Endothelial cell of umbilical vein (primary cell): ENCODE measurements at places on chromosomes 4 and X.

- DNase-seq: no peak
Observed at GRCh38 chrX:113059714-113060113, 219.1 kb upstream of the AMOT start.

- DNase-seq: no peak
Observed at GRCh38 chr4:2450394-2451035, 18.4 kb upstream of the RNF4 start.

GRCh38 chr4:22884157-22884556, 191.4 kb downstream of the GBA3 start:
- no peak for DNase-seq

DNA sequence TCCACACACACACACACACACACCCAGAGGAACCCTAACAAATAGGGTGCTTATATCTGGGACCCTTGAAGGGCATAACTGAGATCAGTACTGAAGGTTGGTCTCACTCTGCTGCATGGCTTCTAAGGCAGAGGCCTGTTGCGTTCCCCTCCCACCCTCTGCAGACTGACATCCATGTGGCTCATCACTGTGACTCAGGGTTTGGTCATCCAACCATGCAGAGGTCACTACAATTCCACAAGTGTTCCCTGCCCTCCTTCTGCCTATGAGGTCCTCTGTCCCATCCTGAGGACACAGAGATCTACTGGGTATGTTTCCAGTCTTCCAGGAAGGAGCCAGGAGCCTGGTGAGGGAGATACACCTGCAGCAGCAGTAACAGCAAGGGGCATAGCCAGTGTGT, 55.8 kb downstream of the XAGE2 start:
- DNase-seq: no peak

DNA sequence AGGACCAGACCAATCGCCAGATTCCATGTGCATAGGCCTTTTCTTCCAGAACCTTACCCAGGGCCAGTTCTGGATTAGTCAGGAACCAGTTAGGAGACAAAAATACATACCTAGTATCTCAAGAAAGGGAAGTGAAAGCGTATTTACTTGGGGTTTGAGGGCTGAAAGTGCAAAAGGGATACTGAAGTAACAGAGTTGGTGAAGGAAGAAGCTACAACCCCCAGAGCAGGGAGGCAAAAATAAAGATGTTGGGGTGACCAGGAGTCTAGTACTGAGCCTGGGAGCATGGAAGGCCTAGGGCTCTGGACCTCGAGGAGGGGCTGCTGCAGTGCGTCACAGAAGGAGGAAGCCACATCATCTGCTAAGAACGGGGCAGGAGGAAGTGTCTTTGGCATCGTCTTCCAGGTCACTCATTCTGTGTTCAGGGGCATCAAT, 38.3 kb downstream of the TKTL1 start:
- DNase-seq: peak; percentile 48

GRCh38 chr4:3253808-3254207, 4.8 kb downstream of the MSANTD1 start:
- no peak for DNase-seq

- DNase-seq: no peak
Observed at GRCh38 chr4:171612907-171613306, 200.3 kb upstream of the GALNTL6 start.

DNA sequence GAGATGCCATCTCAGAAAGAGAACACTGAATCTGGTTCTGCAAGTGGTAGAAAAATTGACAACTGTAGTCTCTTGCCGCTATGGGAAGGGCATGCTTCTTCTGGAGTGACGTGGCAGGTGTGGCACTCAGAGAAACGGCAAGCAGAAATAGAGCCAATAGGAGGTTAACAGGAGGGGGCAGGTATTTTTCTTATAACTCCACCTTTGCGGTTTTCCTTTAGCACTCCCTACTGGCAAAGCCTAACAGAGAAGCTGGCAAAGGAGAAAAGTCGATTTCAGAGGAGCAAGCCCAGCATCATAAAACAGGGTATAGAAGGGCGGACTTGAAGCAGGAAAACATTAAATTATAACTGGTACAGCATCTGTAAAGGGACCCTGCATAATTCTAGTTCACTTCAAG, 1382.2 kb downstream of the PCDH18 start:
- no peak for DNase-seq
